M059J (cell line): ENCODE measurements at places on chromosomes 11 and 22. TPM values are rescaled to one million over a fixed set of nuclear protein-coding genes. Genes with fewer than 3 reads are reported as not detected.

- no peak for DNase-seq
Observed at GRCh38 chr11:71251761-71252268, 562 bp downstream of the SHANK2 start.

DNA sequence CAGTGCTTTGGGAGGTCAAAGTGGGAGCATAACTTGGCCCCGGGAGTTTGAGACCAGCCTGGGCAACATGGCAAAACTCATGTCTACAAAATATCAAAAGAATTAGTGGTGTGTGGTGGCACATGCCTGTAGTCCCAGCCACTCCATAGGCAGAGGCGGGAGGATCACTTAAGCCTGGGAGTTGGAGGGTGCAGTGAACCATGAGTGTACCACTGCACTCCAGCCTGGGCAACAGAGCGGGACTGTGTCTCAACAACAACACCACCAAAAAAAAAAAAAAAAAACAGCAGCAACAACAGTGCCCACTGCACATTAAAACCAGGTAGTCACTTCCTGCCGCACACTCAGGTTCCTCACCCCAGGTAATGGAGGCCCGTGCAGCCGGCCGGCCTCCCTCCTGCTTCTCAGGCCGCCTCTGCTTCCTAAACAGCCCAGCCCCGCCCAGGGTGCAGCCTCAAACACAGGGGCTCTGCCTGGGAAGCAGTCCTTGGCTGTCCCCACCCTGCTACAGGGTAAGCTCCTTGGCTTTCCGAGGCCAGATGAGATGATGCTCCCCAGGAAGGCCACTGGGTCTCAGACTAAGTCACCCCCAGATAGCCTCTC lies 318.3 kb downstream of the SHANK2 start:
- DNase-seq, result no peak

The RIN1 gene
- total RNA-seq, result 13.5 and 19.6 TPM in 2 replicates

The OR51B4 gene
- 2.0 TPM in 1 of 2 replicates, not detected in the other for total RNA-seq

The RASD2 gene
- 1.6 and 2.4 TPM in 2 replicates for total RNA-seq
